ENCODE measurements at places on chromosomes 2 and 18.

GRCh38 chr18:79459946-79460480 lies 64.3 kb downstream of the NFATC1 start:
- no peak for DNase-seq

GRCh38 chr2:171515672-171516298 lies 6.5 kb upstream of the CYBRD1 start:
- DNase-seq, result no peak

DNA sequence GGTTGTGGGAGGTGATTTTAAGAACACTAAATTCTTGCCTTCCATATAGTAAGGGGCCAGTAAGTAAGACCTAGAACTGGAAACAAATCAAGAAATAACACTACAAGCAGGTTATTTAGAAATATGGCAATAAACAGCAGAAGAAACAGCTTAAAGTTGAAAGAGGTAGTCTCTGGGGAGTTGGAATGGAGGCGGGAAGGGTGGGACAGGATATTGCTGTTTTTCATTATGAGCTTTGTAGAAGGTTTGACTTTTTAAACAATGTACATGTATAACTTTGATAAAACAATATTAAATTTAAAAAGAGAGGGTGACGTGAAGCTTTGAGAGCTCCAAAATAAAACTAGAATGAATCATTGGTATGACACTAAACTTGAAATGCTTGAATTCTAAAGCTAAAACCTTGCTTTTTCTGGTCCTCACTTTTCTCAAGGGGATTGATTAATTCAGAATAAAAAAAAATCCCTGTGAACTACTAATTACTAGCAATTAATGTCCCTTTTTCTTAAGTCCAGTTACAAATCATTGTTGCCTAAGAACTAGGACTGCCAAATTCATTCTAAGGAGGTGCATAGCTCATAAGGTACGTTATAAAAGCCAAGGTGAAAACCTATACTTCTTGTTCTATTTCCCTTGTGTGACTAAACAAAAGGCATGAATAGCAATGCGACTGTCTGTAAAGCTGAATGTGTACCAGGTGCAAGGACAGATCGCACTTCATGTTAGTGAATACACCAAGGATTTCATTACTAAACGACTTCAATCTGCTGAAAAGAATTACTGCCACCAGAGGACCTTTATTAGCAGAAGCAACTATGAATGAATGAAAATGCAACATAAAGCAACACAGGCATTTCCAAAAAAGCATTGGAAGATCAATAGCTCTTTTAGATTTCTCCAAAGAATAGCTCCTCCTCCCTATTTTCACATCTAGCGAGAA lies 177.5 kb downstream of the RBM43 start:
- no peak for DNase-seq

DNA sequence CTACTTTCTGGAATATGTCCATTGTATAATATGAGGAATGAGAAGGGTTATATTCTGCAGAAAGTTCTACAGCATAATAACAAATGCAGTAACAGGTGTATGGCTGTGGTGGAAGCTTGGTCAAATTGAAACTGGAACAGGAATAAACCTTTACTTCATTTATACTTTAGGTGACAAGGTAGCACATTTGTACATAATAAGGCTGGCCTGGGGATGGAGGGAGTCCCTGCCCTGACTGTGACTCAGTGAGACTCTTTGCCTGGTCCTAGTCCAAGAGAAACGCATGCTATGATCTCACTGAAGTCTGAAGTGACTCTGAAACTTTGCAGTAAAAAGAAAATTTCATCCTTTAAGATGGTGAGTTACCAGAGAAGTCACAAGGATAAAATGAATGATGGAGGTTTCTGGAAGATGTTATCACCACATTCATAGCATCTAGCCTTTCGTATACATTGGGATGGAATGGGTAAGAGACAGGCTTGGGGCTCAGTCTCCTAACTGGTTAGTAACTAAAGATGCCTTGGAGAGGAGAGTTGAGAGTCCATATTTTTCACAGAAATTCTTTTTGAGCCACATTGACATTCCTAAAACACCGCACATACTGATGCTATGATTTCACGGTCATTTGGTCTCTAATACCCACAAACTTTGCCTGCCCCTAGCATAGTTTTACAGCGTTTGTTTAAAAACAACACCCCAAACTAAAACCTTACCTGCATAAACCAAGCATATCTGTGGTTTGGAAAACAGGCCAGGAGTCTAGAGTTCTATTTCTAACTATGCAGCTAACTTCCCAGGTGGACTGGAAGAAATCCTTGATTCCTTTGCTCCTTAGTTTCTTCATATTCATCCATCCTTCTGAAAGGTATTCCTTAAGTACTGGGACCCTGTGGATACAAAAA lies 42.4 kb upstream of the NABP1 start:
- DNase-seq, result no peak

DNA sequence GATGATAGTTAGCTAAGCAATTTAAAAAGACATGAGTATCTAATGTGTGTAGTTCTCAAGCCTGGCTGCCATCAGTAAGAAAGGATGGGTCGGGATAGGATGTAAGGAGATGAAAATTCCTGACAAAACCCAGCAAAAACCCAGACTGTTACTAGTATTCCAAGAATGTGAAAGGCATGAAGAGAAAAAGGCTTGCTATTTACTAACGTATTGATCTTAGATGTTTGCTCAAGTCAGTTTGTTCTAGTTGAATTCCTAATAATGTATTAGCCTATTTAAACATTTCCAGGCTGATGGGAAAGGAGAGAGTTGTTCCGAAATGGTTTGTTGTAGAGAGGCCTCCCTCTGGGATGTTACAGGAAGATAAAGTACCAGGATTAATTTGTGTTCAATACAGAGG lies 88.2 kb downstream of the ZNF532 start:
- DNase-seq, result no peak

Measured in cortex of kidney (tissue), 1 donor.